Erythroblast (primary cell): ENCODE measurements at places on chromosomes 12 and 14.

DNA sequence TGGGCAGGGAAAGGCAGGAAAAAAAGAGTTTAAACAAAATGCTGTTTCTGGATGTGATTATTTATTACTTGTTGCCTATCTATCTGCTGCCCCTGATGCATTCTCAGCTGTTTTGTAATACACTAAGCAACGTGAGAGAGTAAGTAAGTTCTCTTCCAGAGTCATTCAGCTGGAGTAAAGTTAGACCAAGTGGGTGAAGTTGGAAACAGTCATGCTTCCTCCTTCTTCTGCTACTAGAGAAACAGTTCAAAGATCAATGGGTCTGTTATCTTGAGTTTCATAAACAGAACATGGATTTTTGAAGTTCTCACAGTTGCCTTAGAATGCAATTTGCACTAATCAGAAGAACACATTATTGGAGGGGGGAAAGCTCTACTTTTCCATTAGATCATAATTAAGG, 279.3 kb downstream of the EGLN3 start:
- no peak for DNase-seq

DNA sequence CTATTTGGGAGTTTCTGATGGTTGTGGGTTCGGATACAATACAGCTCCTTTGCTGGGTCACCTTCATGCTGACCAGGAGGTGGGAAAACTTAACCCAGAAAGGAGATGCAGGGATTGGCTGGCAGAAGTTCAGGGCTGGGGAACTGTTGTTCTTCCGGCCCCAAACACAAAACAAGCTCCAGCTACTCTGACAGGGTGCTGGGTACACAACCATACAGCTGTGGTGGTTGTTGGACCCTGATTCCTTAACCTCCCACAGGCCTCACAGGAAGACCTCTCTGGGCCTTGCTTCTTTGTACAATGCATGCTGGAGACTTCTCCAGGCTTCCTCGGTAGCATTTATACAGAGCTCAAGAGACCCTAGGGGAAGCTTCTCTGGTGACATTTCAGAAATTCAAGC, 47.6 kb downstream of the CPM start:
- no peak for DNase-seq

GRCh38 chr12:101823891-101824290, 6.9 kb downstream of the GNPTAB start:
- DNase-seq: peak; percentile 93

DNA sequence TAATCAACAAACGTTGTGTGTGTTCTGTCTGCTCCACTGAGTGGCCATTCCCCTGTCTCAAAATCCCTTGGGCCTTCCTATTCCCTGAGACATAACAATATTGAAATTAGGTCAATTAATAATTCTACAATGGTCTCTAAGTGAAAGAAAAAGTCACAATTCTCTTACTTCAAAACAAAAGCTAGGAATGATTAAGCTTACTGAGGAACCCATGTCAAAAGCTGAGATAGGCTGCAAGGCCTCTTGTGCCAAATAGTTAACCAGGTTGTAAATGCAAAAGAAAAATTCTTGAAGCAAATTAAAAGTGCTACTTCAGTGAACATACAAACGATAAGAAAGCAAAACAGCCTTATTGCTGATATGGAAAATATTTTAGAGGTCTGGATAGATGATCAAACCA, 65.0 kb upstream of the AMIGO2 start:
- no peak for DNase-seq

GRCh38 chr12:28866715-28867503, 282.2 kb upstream of the FAR2 start:
- no peak for DNase-seq

DNA sequence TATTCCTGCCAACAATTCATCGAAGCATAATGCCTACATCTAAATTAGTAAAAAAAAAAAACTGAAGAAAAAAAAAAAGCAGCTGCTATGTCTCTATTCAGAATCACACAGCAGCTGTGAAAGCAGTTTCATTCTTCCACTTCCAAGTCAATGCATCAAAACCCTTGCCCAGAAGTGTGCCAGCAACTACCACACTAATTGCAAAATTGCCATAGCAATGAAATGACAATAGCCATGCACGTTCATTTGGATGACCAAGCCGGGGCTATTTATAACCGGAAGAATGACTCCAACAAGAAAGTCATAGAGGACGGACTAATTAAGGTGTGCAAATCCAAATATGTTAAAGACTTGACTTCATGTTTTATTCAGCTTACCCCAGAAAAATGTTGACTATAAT, 42.5 kb downstream of the SLC2A13 start:
- no peak for DNase-seq

DNA sequence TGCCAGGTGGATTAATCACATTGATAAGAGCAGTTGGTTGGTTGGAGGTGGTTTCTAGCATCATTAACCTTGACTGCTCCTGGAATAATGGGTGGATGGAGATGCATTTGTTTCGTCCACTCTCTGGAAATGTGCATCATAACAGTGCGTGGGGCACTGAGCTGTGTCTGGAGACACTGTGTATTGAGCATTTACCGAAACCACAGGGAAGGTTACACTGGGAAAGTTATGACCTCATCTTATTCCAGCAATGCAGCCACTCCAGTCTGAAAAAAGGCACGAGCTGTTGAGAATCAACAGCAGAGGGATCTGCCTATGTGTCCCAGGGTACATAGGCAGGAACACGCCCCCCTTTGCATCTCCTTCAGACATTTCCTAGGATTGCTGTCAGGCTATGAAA, 27.2 kb downstream of the RNFT2 start:
- no peak for DNase-seq

DNA sequence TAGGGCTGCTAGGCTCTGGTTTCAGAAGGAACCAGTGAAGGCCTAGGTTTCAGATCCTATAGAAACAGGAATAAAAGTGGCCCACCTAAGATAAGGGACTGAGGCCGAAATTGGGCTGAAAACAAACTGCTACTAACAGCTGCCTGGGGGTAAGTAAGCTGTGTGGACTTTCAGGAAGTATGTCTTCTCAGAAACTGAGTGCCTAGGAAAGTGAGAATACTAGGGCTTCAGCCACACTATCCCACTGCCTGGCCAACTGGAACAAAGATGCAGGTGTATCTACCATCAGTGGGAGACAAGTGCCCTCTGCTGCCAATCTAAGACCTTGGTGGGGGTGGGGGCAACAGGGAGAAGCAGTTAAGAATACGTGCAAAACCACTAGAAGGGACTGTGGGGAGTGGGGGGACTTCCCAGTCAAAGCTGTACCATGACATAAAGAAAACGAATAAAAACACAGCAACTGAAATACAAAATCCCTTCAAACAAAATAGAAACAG, 82.5 kb downstream of the MED13L start:
- peak; percentile 58 for DNase-seq

DNA sequence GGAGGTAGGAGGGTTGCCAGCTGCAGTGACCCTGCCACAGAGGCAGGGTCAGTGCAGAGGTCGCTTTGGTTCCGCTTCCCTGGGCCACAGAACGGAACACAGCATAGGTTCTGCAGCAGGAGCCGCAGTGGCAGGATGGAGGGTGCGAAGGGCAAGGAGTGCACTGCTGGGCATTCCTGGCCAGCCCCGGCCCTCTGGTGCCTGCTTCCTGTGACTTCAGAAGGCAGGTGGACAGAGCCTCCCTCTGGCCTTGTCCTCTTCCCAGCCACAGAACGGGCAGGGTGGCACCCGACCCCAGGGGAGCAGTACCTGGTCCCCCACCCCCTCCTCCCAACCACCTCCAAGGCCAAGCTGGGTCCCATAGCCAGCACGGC, 37.7 kb downstream of the SLC8B1 start:
- DNase-seq: no peak

- no peak for DNase-seq
These were observed 1496.8 kb upstream of the TMEM132C start for GRCh38 chr12:126770188-126770587.

- DNase-seq: no peak
These were observed 530.1 kb upstream of the ATP2B1 start for GRCh38 chr12:90238663-90239271.

DNA sequence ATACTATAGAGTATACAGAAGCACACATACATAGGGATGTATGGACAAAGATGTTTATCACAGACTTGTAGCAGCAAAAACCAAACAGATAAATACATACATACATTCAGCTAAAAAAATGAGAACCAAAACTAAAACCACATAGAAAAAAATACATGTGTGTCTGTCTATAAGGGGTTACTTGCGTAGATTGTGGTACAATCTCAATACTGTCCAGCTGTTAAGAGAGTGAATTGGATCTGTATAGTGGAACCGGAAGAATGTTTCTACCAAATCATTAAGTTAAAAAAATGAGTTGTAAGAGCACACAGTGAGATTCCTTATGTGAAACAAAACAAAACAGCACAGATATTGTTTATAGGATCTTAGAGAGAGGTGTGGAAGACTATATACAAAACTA, 44.2 kb upstream of the DCD start:
- no peak for DNase-seq
